T47D (cell line): ENCODE measurements at places on chromosomes 1 and 21.

- no peak for DNase-seq
These were observed 26.4 kb downstream of the CAPN2 start for GRCh38 chr1:223738465-223739365.

- no peak for DNase-seq
These were observed 17.8 kb downstream of the SLC16A1 start for GRCh38 chr1:112938210-112938609.

DNA sequence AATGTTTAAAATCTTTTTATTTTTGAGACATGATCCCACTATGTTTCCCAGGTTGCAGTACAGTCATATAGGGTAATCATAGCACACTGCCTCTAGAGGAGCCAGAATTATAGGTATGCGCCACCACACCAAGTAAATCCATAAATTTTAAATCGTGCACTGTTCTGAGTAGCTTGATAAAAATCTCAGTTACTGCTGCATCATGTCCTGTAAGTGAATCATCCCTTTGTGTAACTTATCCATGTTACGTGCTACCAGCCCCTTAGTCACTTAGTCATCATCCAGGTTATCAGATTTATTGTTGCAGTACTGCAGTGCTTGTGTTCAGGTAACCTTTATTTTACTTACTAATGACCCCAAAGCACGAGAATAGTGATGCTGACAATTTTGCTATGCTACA, 1770.9 kb downstream of the BRINP3 start:
- DNase-seq, result no peak

- DNase-seq, result no peak
These were observed 27.9 kb downstream of the EBNA1BP2 start for GRCh38 chr1:43144237-43144636.

- no peak for DNase-seq
These were observed 176.8 kb upstream of the SYT6 start for GRCh38 chr1:114330451-114330983.

GRCh38 chr21:21246007-21246406, 247.8 kb downstream of the NCAM2 start:
- no peak for DNase-seq

DNA sequence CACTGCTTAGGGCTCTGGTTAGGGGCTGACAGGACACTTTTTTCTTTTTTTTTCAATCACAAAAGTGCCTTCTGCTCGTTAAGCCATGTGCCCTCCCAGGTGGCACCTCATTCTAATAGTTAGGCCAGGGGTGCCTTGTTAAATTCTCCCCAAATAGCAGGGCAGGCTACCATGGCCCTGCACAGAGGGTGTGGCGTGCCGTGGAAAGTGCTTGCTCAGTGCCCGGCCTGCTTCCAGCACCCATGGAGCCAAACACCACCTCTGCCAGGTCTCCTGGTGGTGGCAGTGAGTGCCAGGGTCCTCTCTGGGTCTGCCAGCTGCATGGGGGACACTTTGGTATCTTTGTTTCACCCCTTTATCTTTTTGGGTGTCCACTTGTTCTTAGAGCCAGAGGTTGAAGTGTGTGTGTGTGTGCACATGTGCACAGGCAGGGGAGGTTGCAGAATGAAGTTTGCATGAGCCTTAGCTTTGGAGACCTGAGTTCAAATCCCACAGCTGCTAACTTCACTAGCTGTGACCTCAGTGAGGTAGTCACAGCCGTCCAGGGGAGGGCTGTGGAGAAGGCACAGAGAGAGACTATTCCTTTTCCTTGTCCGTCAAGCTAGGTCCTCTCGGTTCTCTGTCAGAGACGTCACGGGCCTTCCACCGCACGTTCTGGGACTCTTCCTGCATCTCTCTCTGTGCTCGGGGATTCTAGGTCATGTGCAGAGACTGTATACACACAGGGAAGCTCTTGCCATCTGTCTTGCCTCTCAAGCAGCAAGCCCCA, 39.9 kb upstream of the CSF3R start:
- no peak for DNase-seq

DNA sequence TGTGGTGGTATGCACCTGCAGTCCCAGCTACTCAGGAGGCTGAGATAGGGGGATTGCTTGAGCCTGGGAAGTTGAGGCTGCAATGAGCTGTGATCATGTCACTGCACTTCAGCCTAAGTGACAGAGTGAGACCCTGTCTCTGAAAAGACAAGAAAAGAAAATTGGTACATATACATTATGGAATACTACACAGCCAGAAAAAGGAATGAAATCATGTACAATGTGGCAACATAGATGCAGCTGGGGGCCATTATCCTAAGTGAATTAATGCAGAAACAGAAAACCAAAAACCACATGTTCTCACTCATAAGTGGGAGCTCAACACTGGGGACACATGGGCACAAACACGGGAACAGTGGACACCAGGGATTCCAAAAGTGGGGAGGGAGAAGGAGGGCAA, 7.1 kb upstream of the CFAP107 start:
- no peak for DNase-seq

DNA sequence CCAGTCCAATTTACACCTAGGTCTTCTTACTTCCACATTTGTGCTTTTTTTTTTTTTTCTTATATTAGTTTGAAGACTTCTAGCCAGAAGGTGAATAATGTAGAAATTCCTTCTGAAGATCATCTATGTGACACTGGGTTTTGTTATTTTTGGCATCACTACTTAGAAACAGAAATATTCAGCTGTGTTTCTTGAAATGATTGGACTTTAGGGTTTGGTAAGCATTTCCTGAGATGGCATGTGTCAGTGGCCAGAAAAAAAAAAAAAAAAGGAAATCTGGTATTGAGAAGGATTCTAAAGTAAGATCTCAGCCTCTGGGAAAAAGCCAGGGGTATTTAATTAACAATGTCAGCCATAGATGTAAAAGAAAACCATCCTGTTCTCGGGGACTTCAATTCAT, 43.4 kb upstream of the LRRC8C start:
- DNase-seq, result no peak

GRCh38 chr1:65698590-65698989, 94.1 kb upstream of the PDE4B start:
- DNase-seq, result no peak

- DNase-seq, result no peak
These were observed 12.8 kb upstream of the LRRC3 start for GRCh38 chr21:44442266-44443125.

- no peak for DNase-seq
These were observed 72.6 kb upstream of the RGL1 start for GRCh38 chr1:183732236-183732880.

DNA sequence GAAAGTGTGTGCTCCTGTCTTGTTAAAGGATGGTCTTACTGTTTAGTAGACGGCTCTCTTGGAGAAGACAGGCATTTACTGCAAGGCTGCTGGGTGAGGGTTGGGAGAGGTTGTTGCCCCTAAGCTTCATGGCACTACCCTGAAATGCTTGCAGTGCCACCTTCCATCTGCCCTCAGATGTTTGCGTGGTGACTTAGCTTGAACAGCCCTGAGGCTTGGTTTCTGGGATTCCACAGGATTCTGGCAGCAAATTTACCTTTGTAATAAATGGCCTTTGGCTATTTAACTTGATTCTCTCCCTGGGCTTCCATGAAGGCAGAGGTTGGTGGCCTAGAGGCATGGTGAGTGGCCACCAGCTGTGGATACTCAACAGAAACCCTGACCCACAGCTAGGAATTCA, 11.6 kb downstream of the MTARC1 start:
- no peak for DNase-seq

- DNase-seq, result no peak
These were observed 4.6 kb downstream of the MYCL start for GRCh38 chr1:39896909-39897685.

DNA sequence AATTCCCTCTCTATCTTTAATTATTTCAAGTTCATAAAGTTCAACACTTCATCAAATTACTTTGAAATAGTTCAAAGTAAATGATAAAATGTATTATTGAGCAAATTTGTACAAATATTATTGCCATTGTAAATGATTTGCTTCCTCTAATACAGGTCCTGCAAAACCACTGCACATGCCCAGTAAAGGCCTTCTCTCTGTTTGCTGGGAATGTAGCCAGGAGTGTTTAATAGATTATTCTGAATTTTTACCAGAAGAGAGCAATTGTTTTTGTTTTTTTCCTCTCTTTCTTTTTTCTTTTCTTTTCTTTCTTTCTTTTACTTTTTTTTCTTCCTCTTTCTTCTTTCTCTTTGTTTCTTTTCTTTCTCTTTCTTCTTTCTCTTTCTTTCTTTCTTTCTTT, 486.3 kb downstream of the PTBP2 start:
- DNase-seq, result no peak

- DNase-seq, result peak; percentile 96
These were observed 2.7 kb upstream of the ANXA9 start for GRCh38 chr1:150979092-150980056.

GRCh38 chr1:227745568-227746265, 10.5 kb downstream of the SNAP47 start:
- DNase-seq, result no peak

- no peak for DNase-seq
These were observed 319.0 kb downstream of the HHAT start for GRCh38 chr1:210647406-210648333.

DNA sequence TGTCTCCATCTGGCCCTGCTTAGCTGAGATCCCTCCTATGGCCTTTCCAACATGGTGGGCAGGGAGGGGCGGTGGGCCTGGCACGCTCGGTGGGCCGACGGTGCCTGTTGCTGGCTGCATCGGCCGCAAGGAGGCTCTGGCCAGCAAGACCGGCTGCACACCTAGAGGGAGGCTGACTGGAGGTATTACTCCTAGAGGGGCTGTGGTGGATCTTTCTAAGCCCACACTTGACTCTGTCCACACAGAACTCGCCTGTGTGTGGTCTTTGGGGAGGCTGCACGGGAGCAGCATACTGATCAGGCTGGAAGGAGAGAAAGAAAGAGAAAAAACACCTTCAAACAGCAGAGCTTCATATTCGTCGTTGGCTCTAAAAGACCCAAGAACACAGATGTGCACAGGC, 41.7 kb upstream of the ZC3H12A start:
- no peak for DNase-seq

DNA sequence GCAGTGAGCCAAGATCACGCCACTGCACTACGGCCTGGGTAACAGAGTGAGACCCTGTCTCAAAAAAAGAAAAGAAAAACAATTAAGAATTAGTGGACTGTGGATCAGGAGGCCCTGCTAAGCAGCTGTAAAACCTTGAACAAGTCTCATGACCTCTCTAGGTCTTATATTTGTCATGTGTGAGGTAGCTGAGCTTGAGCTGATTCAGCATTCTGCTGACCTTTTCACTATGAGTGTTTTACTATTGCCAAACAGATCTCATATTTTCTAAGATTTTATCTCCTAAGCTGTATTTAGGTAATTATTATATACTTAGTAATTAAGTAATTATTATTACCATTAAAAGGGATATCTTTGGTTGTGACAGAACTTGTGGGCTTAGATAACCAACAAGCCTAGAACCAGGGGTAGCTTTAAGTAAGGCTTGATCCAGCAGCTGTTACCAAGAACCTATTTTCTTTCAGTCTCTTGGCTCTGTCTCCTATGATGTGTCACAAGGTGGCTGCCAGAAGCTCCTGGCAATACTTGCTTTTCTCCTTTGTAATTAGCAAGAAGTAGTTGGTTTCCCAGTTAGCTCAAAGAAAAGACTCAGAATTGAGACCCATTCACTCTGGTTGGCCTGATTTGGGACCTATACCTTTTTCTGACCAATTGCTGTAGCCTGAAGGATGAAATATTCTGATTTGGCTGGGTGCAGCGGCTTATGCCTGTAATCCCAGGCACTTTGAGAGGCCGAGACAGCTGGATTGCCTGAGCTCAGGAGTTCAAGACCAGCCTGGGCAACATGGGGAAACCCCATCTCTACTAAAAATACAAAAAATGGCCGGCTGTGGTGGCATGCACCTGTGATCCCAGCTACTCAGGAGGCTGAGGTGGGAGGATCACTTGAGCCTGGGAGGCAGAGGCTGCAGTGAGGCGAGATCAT, 8.5 kb upstream of the ZC3H12A start:
- DNase-seq, result no peak

DNA sequence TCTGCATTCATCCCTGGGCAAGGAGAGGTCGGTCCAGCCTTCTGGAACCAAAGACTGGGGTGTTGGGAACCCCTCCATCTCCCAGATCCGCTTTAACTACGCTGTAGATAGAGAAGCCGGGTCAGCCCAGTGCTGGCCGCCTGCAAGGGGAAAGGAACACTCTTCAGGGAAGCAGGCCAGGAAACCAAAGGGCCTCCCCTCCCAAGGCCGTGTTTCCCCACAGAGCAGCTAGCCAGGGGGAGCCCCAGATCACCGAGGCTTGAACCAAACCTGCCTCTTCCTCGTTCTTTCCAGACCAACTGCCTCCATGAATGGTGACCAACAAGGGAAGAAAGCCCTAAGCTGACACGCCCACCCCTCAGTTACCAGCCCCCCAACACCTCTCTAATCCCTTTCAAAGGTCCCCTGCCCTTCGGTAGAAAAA, 1.2 kb upstream of the CHD5 start:
- no peak for DNase-seq

DNA sequence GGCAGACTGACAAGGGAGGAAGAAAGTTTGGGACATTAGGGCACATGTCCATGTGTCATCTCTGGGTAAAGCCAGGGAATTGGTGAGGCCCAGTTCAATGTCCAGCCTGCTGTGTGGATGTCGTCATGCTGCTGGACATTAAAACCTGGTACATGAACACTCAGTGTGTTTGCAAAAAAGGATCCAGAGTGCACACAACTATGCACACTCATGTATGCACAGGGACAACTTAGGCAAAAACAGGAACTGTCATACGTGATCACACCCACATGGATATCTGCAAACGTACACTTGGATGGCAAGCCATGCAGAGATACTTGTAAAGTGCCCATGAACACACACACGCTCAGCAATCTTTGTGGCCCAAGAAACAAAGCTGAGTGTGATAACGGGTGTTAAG, 47.9 kb upstream of the NEK2 start:
- no peak for DNase-seq

GRCh38 chr21:15354516-15354915, 289.7 kb upstream of the NRIP1 start:
- no peak for DNase-seq

DNA sequence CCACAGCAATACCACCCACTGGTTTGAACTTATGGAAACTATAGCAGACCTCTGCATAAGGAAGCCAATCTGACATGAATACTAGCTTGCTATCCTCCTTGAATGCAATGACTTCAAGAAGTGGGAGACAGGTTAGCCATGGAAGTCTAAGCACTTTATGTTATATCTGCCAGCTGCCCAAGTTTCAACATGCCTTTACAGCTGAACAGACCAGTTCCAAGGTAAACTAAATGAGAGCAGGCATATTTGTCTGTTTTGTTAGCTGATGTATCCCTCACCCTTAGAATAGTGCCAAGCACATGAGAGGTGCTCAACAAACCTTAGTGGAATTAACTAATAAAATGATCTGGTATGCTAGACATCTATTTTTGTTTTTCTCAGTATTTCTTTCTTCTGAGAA, 65.1 kb downstream of the ALG14 start:
- peak; percentile 8 for DNase-seq

DNA sequence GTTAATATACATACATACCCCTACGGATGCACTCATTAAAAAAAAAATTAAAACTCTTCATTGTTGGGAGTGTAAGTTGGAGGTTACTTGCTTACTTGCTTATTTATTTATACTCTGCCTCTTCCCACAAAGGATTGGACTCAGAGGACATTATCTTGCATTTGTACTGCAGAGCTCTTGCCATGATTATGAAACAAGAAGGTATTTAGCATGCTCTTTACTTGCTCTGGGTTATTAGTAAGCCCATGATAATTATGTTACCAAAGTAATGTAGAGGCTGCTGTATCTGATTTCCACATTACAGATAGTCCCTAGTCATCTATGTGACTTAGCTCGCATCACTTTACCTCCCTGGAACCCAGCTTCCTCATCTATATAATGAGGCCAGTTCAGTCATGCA, 355.1 kb upstream of the PTBP2 start:
- DNase-seq, result no peak

- no peak for DNase-seq
These were observed 5.2 kb upstream of the PIGR start for GRCh38 chr1:206951318-206952100.

- DNase-seq, result no peak
These were observed 6.9 kb upstream of the NOS1AP start for GRCh38 chr1:162062542-162063015.
